GM20000 (cell line): ENCODE measurements at places on chromosomes 7 and 10.

GRCh38 chr7:144936314-144936713 is 100.5 kb upstream of the TPK1 start:
- no peak for DNase-seq

- DNase-seq, result no peak
Measured at GRCh38 chr10:124609698-124610097, 134.5 kb downstream of the FAM53B start.

- DNase-seq, result peak; percentile 74
Measured at GRCh38 chr7:23469150-23469960, 936 bp downstream of the IGF2BP3 start.

DNA sequence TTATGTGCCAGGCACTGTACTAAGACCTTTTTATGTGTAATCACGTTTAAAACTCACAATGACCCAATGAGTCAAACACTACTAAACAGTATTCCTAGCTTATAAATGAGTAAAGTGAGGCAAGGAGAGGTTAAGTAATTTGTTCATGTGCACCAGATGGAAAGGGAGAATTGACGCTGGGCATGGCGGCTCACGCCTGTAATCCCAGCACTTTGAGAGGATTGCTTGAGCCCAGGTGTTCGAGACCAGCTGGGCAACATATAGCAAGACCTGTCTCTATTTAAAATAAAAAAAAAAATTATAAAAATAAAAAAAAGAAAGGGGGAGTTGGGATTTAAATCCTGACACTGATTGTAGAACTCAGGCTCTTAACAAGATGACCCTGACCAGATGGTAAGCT is 46.7 kb upstream of the DLG5 start:
- no peak for DNase-seq

DNA sequence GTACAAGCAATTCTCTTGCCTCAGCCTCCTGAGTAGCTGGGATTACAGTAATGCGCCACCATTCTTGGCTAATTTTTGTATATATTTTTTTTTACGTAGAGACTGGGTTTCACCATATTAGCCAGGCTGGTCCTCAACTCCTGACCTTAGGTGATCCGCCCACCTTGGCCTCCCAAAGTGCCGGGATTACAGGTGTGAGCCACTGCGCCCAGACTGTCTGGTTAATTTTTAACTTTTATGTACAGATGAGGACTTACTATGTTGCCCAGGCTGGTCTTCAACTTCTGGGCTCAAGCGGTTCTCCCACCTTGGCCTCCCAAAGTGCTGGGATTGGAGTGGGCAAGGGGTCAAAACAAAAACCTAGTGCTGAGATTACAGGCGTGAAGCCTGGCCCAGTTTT is 101.8 kb downstream of the JMJD1C start:
- DNase-seq, result no peak

GRCh38 chr7:25624051-25624450 is 395.8 kb upstream of the NPVF start:
- DNase-seq, result no peak
